ENCODE measurements at places on chromosomes 2 and 18.

GRCh38 chr2:118032169-118033013, 18.5 kb upstream of the CCDC93 start:
- peak; percentile 36 for DNase-seq

- DNase-seq, result no peak
Observed at GRCh38 chr2:129467941-129468340, 511.5 kb upstream of the RAB6C start.

- DNase-seq, result no peak
Observed at GRCh38 chr2:8171608-8172007, 510.2 kb upstream of the ID2 start.

DNA sequence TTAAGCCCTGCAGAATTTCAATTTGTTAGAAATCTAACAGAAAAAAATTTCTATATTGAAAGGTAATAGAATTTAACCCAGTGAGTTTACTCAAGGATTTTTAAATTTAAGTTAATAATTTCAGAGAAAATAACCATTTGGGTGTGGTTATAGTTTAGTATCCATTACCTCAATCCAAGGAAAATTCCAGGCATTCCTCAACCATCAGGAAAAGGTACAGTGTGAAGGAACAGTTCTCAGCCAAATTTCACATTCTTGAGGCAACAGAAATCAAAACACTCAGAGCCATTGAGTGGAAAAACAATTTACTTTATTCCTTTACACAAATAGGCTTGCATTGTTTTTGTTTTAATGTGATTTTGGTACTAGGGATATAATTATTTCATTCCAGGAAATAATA, 45.6 kb downstream of the ONECUT2 start:
- no peak for DNase-seq

- DNase-seq, result peak; percentile 43
Observed at GRCh38 chr2:223383315-223383714, 218.8 kb downstream of the SCG2 start.

- DNase-seq, result no peak
Observed at GRCh38 chr2:240302933-240303595, 132.4 kb upstream of the GPC1 start.

DNA sequence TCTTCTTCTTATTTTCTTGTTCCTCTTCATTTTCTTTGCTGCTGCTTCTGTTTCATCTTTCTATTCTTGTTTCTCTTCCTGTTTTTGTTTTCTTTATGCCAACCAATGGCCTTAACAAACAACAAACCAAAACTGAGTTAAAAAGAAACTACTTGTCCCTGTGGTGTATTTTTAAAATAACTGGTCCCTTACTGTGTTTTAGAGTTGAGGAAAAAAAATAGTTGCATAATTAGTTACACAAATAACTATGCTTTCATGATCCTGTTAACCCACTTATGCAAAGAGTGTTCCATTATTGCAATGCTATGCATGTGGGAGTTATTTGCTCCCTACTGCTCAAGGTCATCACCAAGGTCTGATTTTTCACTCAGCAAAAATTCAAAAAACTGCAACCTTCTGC, 39.5 kb upstream of the IMP4 start:
- DNase-seq, result no peak

DNA sequence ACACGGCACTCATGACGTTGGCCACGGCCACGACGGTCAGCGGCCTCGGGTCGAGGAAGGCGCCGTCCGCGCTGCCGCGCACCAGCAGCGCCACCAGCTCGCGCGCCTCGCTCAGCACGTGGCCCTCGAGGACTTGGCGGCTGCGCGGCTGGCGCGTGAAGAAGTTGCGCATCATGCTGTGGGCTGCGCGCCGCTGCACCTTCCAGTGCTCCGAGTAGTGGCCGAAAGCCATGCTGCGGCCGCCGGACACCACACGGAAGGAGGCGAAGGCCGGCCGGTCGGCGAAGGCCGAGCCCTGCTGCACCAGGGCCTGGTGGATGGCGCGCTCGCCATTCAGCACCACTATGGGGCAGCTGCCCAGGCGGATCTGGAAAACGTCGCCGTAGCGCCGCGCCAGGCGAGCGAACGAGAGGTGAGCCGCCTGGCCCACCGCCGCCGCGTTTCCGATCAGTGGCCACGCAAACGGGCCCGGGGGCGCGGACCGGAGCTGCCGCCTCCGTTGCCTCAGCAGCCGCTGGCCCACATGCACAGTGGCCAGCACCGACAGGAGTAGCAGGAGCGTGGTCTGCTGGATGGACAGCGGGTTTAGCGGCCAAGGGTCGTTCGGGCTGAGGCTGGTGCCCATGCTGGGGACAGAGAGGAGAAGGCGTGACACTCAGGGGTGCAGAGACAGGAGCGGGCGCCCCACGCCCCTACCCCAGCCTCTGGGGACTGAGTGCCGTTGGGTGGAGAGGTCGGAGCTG, 1.0 kb downstream of the CYP1B1 start:
- DNase-seq, result no peak

DNA sequence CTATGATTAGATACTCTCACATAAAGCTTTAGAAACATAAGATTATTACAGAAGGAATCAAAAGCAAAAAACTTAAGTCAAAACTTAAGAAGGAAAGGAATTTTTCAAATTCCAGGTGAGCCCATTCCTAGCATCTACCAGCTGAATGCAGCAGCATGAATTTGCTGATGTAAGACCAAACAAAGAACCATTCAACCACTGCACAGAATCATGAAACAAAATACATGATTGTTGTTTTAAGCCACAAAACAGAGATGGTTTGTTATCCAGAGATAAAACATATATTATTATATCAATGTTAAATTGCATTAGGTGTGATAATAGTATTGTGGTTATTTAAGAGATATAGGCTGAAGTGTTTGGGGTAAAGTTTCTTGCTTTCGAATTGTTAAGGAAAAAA, 29.0 kb downstream of the PIGN start:
- DNase-seq, result no peak

DNA sequence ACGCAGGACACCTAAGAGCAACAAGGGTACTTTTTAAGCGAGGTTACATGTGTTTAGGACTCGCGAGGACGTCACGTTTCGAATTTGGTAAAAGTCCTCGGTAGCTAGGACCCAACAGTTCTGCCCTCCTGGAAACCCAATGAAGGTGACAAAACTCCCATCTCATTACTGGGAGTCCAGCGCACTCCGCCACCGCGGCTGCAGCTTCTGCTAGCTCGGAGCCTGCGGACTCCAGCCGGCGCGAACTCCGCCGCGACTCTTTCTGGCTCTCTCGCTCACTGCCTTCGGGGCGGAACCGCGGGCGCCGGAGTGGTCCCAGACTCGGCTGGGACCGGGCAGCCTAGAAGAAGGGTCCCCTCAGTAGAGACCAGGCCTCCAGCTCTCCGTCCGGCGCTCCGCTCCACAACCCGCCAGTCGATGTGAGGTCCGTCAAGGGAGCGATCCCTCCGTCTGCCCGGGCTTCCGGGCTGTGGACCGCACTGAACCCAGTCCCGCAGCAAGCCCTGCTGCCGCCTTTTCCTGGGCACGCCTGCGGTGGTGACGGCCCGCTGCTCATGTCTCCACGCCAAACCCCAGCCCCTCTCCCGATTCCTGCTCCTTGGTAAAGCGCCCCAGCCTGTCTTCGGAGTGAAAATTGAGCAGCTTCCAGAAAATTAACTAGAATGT, 3.0 kb upstream of the OSR1 start:
- no peak for DNase-seq

DNA sequence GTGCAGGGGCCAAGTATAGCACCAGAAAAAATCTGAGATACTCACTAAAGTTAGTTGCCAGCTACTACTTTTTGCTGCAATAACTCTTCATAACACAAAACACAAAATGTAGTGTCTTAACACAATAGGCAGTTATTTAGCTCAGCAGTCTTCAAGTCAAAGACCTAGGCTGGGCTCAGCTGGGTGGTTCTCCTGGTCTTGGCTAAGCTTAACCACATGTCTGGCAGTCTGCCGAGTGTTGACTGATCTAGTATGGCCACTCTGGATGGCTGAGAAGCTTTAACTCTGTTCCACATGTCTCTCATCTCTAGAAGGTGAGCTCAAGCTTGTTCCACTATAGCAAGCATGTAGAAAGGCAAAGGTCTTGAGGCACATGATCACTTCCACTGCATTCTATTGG, 451.6 kb downstream of the SOX11 start:
- no peak for DNase-seq

Data from M059J (cell line).